ENCODE measurements at places on chromosomes 3 and 15.

DNA sequence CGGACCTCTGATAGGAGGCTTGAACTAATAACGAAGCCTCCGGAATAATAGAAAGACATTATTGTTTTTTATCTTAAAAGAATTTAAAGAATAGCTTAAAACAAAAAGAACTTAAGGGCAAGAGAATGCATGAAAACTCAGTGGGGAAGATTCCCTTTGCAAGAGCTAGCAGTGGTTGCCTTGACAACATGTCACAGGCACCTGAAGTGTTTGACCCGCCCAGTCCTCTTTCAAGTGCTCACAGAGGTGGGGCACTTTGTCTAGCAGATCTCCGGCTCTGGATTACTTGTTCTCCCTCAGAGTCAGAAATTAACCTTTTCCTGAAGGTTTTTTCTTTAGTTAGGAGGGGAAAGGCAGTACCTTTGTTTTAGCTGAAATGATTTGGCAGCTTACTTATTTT lies 37.8 kb downstream of the LARS2 start:
- no peak for DNase-seq

DNA sequence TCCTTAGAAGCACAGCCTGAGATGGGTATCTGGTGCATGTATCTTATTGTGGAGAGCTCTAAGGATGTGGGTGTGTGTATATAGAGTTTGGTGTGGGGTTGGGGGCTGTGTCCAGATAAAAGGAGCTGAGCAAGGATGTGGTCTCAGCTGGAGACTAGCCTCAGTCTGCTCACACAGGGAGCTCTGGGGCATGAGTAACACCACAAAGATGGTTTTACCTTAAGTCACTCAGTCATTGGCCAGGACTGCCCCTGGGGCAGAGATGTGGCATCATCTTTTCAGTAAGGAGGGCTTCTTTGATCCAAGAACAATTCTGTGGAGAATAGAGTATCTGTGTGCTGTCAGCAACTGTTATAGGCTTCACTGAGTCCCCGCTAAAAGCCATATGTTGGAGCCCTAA lies 163.4 kb upstream of the NUDT16 start:
- no peak for DNase-seq

DNA sequence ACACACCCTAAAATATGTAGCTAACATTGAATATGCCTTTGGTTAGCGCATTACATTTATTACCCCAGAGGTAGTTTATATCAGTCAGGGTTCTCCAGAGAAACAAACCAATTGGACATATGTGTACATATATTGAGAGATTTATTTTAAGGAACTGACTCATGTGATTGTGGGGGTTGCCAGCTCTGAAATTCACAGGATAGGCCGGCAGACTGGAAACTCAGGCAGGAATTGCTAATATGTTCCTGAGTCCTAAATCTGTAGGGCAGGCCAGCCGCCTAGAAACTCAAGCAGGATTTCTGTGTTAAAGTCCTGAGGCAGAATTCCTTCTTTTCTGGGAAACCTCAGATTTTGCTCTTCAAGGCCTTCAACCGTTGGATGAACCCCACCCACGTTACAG lies 189.7 kb downstream of the CDIN1 start:
- no peak for DNase-seq

DNA sequence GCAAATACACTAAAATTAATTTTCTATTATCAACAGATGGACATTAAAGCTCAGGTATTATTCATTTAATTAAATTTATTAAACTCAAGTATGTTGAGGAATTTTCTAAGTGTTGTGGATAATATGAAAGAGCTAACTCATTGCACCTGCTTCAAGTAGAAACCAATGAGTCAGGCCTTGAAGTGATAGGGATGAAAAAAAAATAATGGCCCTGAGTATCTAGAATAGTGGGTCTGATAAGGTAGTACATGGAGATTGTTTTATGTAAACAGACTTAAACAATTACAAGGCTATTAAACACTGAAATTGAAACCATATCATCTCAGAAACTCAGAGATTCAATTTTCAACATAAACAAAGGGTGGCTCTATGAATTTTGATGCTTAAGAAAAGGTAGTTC lies 857.1 kb upstream of the GBE1 start:
- no peak for DNase-seq

DNA sequence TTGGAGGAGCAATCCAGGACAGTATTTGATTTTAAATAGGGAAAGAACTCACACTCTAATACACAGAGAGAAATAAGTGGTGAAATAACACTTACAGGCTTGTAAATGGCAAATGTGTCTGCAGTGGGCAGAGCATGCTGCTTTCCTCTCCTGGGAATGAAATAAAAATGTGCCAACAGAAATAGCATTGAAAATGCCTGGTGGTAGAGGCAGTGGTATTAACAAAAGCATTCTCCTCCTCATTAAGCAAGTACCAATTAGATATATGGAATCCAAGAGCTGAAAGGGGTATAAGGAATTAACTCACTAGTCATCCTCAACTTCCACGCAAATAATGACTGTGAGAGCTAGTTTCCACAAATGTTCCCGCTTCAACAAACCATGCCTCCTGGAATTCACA lies 364.1 kb upstream of the KCNMB2 start:
- DNase-seq = no peak

DNA sequence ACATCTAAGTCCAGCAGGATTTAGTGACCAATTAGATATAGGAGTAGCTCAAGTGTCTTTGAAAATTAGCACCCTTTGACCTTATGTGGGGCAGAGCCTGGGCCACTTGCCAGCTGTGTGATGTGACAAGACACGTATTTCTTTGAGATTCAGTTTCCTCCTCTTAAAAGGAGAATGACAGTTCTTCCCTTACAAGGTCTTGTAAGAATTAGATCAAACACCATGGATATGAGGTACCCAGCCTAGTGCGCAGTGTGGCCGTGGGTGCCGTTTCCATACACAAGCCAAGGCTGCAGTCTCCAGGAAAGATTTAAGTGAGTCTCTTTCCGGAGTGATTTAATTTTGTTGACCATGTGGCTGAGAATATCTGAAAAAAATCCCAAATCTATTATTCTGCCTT lies 46.3 kb downstream of the ARHGAP31 start:
- no peak for DNase-seq

DNA sequence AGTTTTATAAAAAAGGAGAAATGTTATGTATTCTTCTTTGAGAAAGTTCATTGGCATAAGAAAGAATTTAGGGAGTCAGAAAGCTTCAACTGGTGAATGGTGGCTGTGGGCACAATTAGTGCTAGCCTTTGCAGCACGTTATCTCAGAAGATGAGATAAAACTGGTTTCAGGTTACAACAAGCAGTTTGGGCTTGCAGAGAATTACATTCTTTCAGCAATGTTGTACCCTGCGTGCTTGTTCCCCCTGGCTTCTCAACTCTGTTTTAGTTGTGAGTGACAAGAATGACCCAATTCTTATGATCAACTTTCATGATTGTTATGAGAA lies 31.6 kb upstream of the ACP3 start:
- no peak for DNase-seq

- no peak for DNase-seq
These were observed 115.6 kb downstream of the ETFA start for GRCh38 chr15:76195506-76196268.

GRCh38 chr3:126554560-126555525 lies 3.9 kb downstream of the C3orf22 start:
- peak; percentile 49 for DNase-seq

DNA sequence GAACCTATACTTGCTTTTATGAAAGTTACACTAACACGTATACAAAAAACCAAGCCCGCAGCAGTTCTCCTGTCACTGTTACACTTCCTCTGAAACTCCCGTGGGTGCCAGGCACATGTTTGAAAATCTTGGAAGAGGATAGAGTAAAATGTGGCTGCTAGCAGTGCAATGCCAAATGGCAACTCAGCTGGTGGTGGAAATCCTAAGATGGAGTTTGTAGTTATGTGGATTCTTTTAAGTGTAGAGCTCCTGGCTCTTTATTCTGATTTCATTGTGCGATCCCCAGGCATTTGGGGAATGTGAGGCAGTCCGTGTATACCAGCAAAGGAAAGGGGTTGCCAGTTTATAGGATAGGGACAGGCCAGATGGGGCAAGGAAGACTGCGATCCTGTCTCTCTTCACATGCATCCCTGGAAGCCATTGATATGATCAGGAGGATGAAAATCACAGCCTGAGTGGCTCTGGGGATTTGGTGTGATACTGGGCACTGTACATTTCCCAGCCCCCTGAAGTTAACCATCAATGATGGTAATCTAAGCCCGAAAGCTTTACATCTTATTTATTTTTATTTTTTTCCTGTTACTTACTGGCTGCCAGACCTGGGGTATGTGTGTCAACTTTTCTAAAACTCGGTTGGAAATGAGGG lies 1.1 kb downstream of the STAC start:
- DNase-seq = no peak
